ENCODE measurements at places on chromosomes 5 and 9. TPM values are rescaled to one million over a fixed set of nuclear protein-coding genes. Genes with fewer than 3 reads are reported as not detected.
A peak's percentile ranks its signal among the peaks of the same experiment; 100 is the strongest.

GRM6 gene
- not detected for total RNA-seq

IL4 gene
- total RNA-seq = not detected

CER1 gene
- not detected for total RNA-seq

EQTN gene
- total RNA-seq = 0.53 TPM

PLPP7 gene
- 0.58 TPM for total RNA-seq

SLC4A9 gene
- not detected for total RNA-seq

PCA3 gene
- total RNA-seq = not detected

IL7R gene
- 6.6 TPM for total RNA-seq

FAM221B gene
- total RNA-seq = 0.43 TPM

LPAR1 gene
- total RNA-seq = 27.5 TPM

DNA sequence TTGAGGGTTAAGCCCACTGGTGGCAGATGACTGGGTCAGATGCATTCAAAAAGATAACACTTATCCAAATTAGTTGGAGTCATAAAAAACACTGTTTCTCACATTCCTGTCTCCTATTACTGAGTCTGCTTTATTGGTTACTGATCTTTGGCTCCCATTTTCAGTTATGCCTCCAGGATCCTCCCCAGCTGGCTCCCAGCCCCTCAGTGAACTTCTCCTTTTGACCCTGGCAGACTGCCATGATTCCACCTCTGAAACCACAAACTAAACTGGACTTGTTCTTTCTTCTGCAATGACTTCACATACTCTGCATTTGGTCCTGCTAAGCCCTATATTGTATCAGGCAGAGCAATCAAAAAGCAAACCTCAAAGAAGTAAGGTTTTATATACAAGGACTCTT is 860.8 kb upstream of the DMAC1 start:
- no peak for DNase-seq

- no peak for DNase-seq
Measured at GRCh38 chr5:6439588-6440550, 8.8 kb upstream of the UBE2QL1 start.

DNA sequence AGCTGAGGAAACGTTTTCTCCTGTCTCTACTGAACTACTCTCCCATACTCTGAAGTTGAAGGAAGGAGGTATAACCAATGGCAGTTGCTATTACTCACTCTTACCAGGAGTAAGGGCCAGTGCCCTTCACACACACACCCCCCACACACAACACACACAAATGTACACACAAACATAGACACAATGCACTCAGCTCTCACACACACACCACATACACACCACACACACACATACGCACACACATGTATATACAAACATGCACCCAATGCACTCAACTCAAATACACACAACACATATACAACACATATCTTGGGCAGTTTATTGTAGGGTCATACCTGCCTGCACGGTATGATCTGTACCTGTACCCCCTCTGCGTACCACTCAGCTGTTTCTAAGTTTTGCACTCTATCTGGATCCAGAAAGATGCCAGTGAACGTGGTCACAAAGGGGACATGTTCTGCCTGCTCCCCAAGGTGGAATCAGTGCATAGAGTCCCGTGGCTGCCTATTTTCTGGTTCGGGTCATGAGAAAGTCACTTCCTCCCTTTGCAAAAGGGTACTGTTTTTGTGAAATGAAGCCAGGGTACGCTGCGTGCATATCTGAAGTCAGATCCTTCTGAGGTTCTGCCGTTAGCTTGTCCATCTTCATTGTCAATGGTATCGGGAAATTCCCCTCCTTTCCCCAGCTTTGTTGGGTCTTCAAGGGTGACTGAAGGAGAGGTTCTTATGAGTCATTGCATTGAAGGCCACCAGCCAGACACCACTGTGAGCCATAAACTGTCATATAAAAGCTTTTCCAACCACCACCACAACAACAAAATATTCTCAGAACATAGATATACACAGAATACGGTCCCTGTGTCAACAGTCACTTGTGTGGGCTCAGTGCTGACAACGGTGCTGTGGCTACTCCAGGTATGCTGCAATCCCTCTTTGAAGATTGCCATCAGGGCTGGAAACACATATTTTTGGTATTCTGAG is 131.9 kb downstream of the UGCG start:
- DNase-seq = no peak

GRCh38 chr9:81597419-81598122 is 91.8 kb downstream of the TLE1 start:
- DNase-seq = no peak

- no peak for DNase-seq
Measured at GRCh38 chr9:37622462-37622861, 28.3 kb upstream of the FRMPD1 start.

- DNase-seq = no peak
Measured at GRCh38 chr9:70760228-70760627, 345.8 kb upstream of the KLF9 start.

DNA sequence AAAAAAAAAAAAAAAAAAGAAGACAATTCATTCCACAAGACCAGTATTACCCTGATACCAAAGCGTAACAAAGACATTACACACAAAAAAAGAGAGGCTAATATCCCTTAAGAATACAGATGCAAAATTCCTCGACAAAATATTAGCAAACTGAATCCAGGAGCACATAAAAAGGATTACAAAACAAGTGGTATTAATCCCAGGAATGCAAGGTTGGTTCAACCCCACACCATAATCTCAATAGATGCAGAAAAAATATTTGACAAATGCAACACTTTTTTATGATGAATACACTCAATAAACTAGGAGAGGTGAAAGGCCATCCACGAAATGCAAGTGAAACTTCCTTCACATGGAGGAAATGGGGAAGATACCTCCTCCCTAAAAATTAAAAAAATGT is 80.1 kb upstream of the TLR4 start:
- DNase-seq = no peak

GRCh38 chr9:116027951-116028350 is 125.6 kb upstream of the PAPPA start:
- no peak for DNase-seq

- DNase-seq = no peak
Measured at GRCh38 chr5:169716287-169716686, 79.2 kb downstream of the DOCK2 start.

DNA sequence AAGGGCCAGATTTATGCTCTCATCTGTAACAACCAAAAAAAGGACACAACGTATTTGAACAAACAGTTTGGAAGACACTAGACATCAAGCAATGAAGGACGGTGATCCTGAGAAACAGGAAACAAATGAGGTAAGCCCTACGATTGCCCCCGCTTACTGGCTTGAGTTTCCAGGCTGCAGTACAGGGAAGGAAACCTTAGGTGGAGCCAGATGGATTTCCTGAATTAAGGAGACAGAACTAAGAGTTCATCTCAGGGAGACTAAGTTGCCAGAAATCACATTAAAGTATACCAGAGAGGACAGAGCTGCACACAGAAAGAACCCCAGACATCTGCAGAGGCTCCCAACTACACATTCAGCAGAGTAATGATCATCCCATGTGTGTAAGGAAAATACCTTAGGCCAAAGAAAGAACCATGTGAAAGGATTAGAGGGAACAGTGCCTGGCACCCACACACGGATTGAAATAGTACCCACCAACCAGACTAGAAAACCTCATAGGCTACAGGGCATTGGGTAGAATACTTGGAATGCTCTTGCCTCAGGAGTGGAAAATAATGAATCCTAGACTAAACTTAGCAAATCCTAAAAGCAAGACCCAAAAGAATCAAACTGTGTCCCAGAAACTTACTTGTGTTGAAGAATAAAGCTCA is 99.3 kb upstream of the NIPBL start:
- peak; percentile 51 for DNase-seq

DNA sequence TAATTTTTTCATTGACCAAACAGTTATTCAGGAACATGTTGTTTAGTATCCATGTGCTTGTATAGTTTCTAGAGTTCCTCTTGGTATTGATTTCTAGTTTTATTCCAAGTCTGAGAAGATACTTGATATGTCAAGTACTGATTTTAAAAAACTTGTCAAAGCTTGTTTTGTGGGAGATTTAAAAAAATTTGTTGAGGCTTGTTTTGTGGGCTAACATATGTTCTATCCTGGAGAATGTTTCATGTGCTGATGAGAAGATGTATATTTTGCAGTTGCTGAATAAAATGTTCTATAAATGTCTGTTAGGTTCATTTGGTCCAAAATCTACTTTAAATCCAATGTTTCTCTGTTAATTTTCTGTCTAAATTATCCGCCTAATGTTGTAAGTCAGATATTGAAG is 1065.1 kb upstream of the WWC1 start:
- no peak for DNase-seq

DNA sequence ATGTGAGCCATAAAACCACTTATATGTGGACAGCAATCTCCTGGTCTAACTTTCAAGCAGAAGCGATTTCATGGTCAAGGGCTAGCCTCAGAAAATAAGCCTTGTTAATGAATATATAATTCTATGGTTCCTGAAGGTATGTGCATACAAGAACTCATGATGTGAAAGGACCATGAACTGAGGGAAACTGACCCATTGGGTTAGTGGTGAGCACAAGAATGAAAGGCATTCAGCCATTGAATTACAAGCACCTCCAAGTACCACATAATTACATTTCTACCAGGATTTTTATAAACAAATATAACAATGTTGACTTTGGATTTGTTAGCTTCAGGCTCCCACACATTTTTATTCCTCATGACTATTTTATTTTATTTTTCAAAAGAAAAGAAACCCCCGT is 459.0 kb downstream of the TLE4 start:
- no peak for DNase-seq

GRCh38 chr5:172443441-172444109 is 10.8 kb downstream of the SH3PXD2B start:
- peak; percentile 54 for DNase-seq

- no peak for DNase-seq
Measured at GRCh38 chr9:9792144-9792857, 820.5 kb downstream of the PTPRD start.

GRCh38 chr5:153122403-153122802 is 368.1 kb upstream of the GRIA1 start:
- DNase-seq = no peak

GRCh38 chr5:14665101-14665822 is 744 bp downstream of the OTULIN start:
- DNase-seq = peak; percentile 83

DNA sequence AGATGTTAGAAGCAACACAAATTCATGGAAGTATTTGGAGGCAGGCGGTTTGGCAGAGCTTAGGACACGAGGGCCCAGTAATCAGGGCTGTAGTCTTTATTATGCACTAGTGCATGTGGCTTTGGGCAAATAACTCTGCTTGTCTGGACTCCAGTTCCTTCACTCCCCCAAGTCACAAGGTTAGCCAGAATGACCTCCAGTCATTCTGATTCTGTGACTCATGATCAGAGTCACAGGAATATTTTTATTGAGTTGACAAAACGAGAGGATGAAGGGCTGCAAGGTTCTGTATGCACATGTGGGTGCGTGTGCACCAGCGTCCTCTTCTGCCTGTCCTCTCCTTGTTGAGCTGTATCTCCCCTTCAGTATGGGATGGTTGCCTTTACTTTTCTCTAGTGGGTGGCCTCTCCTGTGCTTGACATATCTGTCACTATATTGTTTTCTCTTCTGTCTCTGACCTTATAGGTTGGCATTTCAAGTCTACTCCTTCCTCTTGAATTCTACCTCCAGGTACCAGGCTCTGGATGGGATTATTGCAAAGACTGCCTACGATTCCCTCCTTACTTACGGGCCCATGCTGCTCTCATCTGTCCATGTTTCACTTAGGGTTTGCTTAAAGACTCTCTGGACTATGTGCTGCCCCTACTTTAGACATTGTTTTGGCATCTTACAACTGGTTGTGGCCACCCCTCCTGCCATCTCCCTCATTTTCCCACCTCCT is 94.6 kb downstream of the KDM4C start:
- no peak for DNase-seq

GRCh38 chr5:173928871-173929574 is 40.9 kb downstream of the CPEB4 start:
- no peak for DNase-seq
